ENCODE measurements at places on chromosomes 2 and 18. TPM values are rescaled to one million over a fixed set of nuclear protein-coding genes. Genes with fewer than 3 reads are reported as not detected.

The SERPINB7 gene
- total RNA-seq = 15.7 TPM

DNA sequence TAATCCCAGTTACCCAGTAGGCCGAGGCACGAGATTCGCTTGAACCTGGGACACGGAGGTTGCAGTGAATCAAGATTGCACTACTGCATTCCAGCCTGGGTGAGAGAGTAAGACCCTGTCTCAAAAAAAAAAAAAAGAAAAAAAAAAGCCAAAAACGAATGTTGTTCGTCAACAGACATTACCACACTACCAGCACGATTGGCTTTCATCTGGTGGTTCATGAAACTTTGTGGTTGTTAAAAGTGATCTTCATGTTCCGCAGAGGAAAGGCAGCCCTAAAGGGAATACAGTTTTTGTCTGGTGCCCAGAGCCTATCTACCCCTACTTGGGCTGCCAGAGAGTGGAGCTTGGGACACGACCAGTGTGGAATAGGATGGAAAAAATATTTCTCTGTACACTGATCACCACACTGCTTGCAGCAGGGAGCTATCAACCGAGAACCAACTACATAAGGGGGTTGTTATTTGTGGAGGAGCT, 13.6 kb upstream of the CXCR4 start:
- DNase-seq = no peak

The INHBB gene
- total RNA-seq = 0.94 TPM

GRCh38 chr2:60046529-60046928, 506.9 kb downstream of the BCL11A start:
- no peak for DNase-seq
